ENCODE measurements at places on chromosomes 7 and 10.

DNA sequence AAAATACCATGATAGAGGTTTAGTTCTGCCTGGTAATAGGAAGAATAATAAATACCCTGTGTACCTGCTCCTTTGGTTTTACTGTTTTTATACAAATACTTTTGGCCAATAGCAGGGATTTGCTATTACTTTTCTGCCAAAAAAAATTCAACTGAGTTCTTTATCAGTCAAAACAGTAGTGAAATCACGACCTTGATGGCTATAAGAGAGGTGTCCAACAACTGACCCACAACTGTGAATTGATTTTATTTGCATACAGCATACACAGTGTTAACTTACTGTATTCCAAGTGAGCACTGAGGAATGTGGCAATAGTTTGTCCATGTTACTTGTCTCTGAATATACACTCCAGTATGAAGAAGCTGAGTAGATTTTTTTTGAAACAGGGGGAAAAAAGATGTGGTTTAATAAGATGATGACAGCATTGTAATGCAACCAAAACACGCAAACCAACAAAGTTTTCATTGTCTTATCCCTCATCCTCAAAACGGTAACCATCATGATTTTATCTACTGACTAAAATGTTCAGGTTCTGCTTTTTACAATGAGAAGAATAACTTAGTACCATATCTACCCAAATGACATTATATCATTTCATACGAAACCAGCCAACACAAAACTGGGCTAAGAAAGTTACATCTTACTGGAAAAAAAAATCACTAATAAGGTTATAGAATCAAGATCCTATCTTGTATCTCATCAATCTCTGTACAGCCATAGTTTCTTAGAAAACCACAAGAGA, 63.3 kb downstream of the GSAP start:
- no peak for DNase-seq

DNA sequence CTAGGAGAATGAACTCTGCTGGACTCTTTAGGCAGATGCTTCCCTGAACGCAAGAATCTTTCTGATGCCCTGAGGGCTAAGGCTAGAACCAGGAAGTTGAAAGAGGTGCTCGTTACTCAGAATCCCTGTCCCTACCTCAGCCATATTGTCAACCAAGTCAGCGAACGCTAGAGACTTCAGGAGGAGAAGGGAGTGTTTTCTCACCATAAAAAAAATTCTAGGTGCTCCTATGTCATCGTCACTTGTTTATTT, 359.4 kb downstream of the PRPF18 start:
- DNase-seq: no peak

DNA sequence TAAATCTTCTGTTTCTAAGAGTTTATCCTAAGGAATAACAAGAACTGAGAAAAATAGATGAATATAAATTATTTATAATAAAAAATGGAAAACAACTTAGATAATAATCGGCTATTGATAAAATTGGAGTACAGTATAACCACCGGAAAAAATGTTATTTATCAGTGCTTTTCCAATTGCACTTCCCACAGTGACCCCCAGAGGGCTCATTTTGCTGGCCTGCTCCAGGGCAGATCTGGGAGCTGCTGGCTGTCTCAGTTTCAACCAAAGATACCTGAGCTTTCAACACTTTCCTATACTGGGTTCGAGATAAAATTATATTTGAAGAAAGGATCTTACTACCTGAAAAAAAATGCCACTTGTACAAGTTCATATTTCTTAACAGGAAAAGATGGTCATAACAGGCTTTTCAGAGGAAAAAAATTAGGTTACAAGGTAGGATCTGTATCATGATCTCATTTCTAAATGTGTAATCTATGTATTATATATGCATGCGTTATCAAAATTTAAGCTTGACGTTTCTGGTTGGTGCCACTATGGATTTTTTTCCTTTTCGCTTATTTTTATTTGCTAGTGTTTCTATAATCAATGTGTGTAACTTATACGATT, 165.7 kb downstream of the NPSR1 start:
- DNase-seq: peak; percentile 72

DNA sequence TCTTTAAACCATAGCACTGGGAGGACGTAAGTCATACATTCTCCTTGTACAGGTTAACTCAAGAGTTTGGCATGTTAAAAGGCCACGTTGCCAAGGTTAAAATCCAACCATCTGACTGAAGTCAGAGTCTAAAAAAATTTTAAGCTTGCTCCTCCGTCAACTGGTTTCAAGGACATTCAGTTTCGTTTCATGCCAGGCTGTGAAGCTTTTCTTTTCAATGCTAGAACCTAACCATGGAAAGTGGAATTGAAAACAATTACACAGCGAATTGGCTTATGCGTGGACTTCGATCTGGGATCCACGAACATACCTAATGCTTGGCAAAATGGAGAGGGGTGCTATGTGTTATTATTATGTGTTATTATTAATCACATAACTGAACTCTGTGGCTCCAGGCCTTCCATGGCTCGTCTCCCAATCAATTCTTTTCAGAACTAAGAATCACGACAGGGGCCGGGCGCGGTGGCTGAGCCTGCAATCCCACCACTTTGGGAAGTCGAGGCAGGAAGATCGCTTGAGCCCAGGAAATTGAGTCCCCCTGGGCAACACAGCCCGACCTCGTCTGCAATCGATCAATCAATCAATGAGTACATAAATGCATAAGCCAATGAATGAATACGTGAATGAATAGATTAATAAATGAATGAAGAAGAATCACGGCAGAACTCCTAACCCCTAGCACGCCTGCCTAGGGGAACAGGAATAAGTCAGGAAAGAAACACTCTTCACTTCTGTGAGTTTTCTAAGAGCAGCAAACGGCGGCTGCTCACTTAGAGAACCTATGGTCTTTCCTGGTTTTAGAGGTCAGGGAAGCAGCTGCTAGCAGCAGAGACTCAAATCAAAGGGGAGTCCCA, 733 bp upstream of the ARL5B start:
- no peak for DNase-seq

DNA sequence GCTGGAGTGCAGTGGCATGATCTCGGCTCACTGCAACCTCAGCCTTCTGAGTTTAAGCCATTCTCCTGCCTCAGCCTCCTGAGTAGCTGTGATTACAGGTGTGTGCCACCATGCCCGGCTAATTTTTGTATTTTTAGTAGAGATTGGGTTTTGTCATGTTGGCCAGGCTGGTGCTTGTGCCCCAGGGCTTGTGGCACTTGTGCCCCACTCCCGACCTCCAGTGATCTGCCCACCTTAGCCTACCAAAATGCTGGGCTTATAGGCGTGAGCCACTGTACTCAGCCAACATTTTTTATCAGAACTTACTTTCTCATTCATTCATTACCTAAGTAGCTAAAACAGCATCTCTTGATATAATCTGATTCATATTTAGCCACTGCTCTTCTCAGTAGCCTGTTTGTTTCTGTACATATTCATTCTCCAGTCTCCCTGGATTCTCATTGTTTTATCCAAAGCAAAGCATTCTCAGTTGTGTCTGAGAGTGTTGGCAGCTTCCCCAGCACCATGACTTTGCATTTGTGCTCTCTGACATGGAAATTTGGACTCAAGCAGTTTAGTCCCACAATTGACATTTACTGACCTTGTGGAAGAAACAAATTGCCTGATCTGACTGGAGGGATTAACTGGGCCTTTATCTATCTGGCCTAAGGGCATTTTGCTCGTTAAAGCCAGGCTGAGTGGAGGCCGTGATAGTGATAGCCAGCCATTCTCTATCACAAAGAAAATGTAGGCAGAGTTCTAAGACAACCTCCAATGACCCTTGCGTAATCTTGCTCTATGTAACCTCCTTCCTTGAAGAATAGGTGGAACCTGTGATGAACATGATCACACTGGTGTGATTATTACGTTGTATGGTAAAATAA, 44.9 kb downstream of the AKR1B15 start:
- peak; percentile 58 for DNase-seq

DNA sequence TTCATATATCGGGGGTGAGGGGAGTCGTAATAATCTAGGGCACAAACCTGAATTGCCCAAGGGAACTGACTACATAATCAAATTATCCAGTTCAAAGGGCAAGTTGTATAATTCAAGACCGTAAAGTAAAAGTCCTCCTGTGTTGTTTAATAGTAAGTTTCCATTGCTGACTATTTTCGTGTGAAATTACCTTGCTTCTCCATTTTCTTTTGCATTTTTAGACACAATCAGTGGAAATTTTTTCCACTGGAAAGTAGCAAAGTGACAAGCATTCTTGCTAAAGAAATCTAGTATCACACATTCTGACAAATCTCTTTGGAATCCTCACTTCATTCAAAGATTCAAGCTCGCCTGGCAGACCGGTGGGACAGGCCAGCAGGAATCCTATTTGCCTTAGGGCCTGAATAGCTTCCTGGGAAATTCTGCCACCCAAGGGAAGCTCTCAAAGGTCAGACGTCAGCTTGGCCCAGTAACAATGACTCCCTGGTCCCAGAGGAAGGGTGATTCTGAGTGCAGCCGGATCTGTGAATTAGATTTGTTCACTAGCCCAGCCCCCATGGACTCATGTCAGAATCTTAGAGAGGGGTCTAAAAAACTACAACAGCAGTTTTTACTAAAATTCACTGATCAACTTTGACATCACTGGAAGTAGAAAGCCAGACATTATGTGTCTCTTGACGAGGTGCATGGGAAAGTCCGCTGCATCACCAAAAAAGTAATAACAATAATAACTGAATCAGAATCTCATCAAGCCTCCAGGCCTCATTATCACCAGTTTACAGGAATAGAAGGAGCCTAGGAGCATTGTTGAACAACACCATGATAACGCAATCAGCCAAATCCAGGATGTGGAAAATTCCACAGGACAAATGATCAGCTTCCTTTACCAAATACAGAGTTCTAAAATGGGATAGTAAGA, 161.0 kb downstream of the SKIDA1 start:
- peak; percentile 71 for DNase-seq

Data from LoVo (cell line).